Fibroblast of gingiva (primary cell): ENCODE measurements at places on chromosomes 4 and X.

DNA sequence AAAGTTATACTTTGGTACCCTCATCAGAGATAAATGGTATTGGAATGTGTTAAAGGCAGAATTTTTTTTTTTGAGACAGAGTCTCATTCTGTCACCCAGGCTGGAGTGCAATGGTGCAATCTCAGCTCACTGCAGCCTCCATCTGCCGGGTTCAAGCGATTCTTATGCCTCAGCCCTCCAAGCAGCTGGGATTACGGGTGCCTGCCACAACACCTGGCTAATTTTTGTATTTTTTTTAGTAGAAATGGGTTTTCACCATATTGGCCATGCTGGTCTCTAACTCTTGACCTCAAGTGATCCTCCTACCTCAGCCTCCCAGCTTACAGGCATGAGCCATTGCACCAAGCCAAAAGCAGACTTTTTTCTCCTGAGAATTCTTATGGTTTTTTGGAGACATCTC, 11.4 kb upstream of the RELL1 start:
- DNase-seq = no peak

DNA sequence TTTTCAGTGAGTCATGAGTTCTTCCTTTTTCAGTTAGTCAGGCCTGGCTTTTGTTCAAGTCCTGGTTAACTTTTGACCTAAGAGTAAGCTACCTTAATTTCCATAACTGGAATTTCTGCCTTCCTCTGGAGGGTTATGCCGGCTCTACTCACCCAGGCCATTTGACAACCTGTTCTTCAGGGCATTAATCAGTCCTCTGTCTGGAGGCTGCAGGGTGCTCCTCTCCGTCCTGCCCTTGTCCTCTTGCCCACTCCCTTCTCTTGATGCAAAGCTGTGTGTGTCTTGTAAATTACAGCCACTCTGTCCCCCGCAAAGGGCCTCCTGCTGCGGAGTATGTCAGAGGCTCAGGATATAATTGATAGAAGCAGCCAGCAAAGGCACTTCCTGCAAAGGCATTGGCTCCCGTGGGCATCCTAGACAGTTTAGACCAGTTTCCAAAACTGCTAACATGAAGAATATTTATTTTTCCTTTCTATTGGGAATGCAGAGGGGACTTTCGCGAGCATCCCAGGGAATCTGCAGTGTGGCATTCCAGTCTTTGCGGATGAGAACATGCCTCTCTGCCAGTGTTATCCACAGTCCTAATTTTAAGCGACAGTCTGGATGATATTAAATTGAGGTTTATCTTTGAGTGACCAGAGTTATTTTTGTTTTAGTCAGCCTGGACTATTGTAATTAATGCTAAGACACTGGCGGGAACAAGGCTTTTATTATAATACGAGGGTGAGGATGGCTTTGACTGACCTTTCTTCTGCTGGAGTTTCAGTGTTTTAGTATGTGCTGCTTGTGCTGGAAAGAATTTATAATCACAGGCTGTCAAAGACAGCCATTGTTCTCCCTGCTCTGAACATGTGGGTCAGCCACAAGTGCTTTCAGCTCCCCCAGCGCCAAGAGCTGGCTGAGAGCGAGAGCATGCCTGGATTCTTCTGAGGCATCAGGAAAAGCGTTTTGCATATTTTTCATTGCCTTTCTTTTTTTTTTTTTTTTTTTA, 74.2 kb downstream of the LIMCH1 start:
- no peak for DNase-seq

- DNase-seq = no peak
Measured at GRCh38 chr4:26941951-26942350, 81.3 kb downstream of the STIM2 start.

DNA sequence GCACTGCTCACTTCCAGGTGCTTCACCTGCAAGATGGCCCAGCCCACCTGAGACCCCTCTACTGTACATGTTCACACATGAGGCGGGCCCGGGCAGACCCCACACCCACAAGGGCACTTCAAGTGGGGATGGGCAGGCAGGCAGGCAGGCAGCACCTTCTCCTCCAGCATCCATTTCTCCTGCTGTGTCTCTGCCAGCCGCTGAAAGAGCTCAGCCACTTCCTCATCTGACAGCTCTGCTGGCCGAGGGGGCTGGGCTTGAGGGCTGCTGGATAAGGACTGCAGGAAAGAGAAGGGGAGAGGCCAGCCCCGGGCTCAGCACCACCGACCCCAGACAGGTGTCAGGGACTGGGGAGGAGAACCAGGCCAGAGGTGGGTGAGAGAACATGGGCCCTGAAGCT, 4.4 kb upstream of the KCND1 start:
- DNase-seq = no peak

DNA sequence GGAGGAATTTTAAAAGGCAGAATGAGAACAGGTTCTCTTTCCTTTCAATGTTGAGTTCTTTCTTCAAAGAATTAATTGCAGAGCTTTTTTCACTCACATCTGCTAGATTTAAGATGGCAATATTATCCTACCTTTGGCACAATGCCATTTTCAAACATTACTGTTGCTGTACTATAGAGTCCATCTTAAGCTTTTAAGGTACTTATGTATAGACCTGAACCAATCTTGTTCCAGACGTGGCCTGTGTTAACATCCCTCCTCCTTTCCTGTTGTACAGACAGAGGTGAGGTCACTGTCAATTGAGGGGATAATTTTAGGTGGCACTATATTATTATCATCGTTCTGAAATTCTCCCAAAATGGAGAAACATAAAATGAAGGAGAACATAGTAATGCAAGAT, 53.0 kb upstream of the MYOZ2 start:
- no peak for DNase-seq

GRCh38 chrX:136477026-136477425, 10.7 kb upstream of the BRS3 start:
- no peak for DNase-seq

GRCh38 chr4:15182600-15183220, 180.4 kb downstream of the CPEB2 start:
- no peak for DNase-seq

GRCh38 chr4:62196338-62196737, 996.2 kb downstream of the ADGRL3 start:
- DNase-seq = no peak

DNA sequence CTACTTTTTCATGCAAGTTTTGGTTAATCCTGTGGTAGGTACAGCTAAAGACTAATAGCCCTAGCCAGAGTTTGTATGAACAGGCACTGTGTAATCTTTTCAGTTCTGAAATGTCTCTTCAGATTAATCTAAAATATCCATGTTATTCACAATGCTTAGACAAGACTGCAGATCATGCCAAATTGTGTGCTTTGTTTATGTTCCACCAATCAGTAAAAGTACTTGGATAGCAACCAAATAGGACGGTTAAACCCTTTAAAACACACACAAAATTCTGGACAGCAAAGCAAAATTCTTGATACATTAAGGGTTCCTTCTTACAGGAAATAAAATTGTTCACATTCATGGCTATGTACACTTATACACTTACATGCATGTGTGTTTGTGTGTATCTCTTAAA, 139.1 kb downstream of the KLHL13 start:
- DNase-seq = peak; percentile 37

DNA sequence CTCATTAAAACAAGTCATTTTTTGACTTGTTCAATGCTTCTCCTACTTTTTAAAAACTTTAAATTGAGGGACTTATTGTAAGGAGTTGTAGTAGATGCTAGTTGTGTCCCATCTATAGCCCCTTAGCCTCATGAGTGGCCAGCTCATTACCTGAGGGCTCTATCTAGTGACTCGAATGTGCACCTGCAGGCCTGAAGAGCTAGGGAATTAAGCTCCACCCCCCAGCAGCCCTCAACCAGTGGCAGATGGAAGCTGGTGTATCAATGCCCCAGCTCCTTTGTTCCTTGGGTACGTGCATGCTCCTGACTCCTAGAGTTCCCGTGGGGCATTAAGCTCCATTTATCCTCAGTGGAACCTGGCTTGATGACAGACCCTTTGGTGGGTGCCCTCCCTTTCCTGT, 146.7 kb upstream of the FAM9B start:
- DNase-seq = no peak

GRCh38 chr4:85812776-85813175, 337.8 kb downstream of the ARHGAP24 start:
- no peak for DNase-seq

GRCh38 chr4:164571593-164572390, 182.1 kb upstream of the SMIM31 start:
- no peak for DNase-seq

DNA sequence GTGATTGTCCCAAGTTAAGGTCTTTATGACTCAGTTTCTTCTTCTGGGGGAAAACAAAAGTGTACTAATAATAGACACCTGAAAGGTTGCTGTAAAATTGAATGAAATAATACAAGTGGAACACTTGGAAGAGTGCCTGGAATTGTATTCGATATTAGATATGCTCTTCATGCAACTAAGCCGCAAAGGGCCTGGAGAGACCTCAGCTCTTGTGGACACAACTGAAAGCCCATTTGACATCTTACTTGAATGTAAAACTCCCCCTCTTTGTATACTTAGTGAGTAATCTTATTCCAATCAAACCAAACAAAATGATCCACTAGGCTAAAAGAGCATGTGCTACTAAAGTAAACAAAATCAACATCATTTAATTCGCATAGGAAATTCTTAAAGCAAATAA, 511 bp upstream of the MAP9 start:
- peak; percentile 25 for DNase-seq

GRCh38 chr4:89056292-89056952, 563 bp downstream of the FAM13A start:
- DNase-seq = no peak

DNA sequence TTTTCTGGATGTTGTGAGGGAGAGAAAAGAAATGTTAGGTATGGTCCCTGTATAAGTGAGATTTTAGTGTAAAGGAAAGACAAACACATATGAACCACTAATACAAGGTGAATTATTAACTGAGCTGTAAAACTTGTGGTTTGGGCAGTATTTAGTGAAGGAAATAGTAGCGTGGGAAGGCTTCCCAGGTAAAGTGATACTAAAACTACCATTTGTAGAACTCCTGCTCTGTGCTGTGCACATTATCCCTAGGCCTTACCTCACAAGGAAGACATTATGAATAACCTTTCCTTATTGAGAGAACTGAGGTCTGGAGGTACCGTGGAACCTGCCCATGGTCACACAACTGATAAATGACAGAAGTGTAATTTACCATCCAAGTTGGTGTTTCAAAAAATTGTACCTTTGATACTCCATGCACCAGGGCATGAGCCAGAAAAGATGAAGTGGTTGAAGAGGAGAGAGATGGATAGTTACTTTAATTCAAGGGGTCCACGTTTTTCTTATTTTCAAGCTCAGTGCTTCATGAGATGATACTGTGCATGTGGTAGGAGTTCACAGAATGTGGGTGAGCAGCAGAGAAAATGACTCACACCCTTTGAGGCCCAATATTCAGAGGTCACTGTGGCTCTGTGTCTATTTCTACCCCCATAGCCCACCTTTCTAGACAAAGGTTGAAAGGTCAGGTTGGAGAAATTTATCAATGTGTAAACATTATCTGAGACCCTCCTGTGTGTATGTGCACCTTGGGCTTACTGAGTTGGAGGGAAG, 2.6 kb upstream of the VSIG4 start:
- no peak for DNase-seq

DNA sequence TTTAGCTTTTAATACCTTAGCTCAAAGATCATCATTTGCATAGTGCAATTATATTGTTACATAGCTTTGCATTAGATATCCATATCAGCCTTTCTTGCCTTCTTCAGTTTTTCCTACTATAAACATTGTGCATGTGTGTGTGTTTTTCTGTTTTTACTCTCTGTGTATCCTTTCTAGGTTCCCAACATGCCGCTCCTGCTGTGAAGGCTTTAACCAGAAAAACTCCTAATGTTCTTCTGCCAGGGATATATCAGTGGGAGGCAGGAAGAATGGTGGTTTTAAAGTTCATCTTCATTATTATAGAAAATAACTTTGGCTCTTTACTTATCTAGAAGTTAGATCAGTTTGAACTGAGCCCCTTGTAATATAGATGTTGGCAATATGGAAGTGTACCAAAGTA, 61.2 kb downstream of the CPE start:
- DNase-seq = no peak

DNA sequence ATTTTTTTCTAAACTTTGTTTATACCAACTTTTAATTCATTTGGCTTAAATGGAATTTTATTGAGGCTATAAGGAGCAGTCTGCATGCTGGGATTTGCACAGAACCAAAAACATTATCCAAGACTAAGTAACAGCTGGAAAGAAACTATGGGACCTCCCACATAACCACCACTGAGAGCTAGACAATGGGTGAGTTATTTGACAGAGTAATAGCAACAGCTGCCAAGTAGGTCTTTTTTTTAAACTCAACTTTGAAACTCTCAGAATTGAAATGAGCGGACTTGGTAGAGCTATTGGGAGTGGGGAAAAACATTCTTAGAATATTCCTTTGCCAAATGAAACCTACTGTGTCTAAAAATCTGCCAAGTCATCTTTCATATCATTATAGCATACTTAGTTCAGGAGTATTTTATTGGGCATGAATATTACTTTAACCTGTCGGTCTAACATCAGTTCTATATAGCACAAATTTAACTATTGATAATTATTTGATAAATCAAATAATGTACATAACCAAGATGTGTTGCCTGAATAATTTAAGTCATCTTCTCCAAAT, 1428.0 kb downstream of the PCDH7 start:
- no peak for DNase-seq

DNA sequence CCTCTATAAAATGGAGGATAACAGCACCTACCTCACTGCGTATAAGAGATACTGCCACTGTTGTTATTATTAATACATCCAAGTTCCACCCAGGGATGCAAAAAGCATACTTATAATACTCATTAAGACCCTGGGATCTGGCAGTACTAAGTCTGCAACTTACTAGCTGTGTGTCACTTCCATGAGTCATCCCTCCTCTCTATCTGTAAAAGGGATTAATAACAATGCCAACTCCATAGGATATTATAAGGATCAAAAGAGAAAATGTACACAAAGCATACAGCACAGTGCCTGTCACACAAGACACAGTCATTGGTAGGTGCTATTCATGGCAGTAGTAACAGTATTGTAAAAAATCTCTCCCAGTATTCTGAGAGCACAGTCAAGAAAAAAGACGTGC, 216.7 kb downstream of the HS6ST2 start:
- no peak for DNase-seq

- peak; percentile 46 for DNase-seq
Measured at GRCh38 chr4:4640692-4641091, 98.8 kb upstream of the STX18 start.

DNA sequence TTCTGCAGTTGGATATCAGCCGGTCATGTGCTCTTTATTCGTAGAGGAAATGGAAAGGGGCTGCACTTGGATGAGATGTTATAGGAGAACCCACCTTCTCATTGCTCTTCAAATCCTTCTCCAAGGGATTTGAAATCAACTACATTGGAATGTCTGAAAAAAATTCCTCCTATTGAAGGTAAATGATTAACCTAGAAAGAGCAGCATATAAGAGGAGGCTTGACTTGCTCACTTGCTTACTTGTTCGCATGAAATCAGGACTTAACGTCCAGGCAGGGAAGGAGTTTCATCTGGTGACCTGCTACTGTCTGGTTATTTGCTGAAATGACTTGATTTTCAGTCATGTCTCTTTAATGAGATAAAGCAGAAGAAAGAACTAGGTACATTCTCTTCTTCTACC, 338.4 kb upstream of the NOCT start:
- no peak for DNase-seq
